CD4-positive, alpha-beta T cell treated with Interleukin-15 for 4 hours (primary cell): ENCODE measurements at places on chromosomes 3 and 15.

GRCh38 chr3:38139191-38139590, 730 bp downstream of the MYD88 start:
- no peak for DNase-seq

DNA sequence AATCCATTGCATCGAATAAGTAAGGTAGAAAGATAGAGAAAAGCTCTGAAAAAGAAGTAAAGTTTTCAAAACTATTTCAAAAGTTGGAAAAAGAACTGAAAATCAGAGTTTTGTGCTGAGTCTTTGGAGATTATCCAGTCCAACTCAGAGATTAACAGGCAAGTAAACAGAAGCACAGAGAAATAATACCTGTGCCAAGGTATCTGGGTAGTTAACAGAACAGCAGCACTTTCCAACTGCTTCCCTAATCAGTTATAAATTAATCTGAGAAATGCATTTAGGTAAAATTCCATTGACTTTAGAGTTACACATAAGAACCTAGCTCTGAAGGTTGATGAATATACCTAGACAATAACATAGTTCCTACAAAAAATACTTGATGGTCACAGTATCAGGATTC, 355.3 kb downstream of the TBC1D5 start:
- no peak for DNase-seq

DNA sequence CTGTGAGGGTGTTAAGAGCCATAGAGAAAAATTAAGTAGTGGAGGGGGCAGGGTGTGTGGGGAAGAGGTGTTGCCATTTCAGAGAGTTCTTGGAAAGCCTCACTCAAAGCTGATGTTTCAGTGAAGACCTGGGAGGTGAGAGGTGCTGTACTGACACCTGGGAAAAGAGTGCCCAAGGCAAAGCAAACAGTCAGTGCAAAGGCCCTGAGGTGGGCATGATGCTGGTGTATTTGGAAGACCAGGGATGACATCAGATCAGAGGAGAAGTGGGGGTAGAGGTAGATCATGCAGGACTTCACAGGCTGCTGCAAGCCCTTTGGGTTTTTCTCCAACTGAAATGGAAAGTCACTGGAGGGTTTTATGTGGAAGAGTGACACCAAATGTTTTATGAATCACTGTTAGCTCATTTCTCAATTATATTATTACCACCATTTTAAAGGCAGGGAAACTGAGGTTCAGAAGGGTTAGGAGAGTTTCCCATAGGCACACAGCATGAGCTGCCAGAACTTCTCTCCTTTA, 42.8 kb upstream of the SMAD3 start:
- no peak for DNase-seq

DNA sequence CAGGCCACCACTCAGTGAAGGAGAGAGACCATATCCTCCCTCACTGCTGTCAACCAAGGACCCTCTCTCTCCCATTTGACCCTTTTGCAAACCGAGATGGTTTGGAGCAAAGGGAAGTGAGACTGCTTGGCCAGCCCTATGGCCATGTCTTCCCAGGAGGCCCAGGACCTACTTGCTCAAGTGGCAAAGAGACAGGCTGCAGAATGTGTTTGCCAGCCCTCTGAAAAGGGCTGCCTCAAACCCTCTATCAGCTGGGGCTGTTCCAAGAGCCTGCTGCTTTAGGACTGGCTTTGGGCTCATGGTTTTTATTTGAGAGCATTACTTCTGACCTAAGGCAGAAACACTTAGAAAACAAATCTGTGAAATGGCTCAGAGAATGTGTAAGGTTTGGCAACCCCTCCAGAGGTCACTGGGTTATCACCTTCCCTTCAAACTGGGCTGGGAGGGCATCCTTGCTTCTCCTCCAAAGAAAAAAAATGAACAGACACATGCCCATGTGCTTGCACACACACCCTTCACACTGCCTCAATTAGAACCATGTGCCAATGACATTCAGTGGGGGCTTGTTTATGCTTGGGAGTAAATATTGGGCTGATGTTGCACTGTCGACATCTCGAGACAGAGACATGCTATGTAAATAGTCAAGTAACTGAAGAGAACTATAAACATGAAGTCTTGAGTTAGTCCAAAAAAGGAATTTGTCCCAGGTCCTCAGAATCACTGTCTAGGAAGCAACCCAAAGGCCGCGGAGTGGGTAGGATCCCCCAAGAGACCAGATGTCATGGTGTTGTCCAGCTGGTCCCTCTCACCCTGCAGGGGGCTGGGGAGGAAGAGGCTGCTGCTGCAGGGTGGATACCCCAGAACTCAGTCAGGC, 49.8 kb upstream of the CTDSPL start:
- no peak for DNase-seq
